ENCODE measurements at places on chromosomes 3 and 15. TPM values are rescaled to one million over a fixed set of nuclear protein-coding genes. Genes with fewer than 3 reads are reported as not detected.

BRPF1 gene
- 10.4 TPM for polyA plus RNA-seq

APEH gene
- polyA plus RNA-seq = 105 TPM

ONECUT1 gene
- not detected for polyA plus RNA-seq

MAGEL2 gene
- not detected for polyA plus RNA-seq

SAMMSON gene
- polyA plus RNA-seq = not detected

CCR3 gene
- 0.38 TPM for polyA plus RNA-seq

ALDH1L1 gene
- not detected for polyA plus RNA-seq

SLC24A5 gene
- polyA plus RNA-seq = not detected

ACTRT3 gene
- polyA plus RNA-seq = not detected

TGM5 gene
- not detected for polyA plus RNA-seq

ZIC1 gene
- not detected for polyA plus RNA-seq

ZNF80 gene
- not detected for polyA plus RNA-seq

ARGFX gene
- polyA plus RNA-seq = not detected

RBP2 gene
- not detected for polyA plus RNA-seq
